CD4-positive, alpha-beta T cell treated with Interleukin-6 at 100 ng/mL for 8 hours (primary cell): ENCODE measurements at places on chromosomes 7 and 10.

DNA sequence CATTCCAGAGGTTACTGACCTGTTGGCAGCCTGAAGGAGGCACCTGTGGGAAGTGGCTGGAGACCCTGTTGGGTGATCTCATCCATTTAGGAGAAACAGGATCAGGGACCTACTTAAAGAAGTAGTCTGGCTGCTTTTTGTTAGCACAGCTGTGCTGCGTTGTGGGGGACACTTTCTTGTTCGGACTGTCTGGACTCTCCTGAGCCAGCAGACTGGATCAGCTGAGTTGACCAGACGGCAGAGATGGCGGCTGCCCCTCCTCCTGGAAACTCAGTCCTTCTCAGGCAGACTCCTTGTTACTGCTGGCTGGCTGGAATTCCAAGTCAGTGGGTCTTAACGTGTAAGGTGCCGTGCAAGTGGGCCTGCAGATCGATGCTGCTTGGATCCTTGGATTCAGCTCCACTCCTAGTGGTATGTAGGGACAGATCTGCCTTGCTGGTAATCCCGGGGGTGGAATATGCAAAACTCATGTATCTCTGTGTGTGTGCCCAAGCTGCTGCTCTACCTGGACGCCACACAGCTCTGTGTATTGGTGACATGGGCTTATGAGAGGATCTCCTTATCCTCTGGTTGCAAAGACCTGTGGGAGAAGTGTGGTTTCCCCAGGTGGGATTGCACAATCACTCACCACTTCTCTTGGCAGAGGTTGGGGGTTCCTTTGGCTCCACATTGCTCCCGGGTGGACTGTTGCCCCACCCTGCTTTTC lies 87.3 kb downstream of the CCSER2 start:
- DNase-seq = no peak

DNA sequence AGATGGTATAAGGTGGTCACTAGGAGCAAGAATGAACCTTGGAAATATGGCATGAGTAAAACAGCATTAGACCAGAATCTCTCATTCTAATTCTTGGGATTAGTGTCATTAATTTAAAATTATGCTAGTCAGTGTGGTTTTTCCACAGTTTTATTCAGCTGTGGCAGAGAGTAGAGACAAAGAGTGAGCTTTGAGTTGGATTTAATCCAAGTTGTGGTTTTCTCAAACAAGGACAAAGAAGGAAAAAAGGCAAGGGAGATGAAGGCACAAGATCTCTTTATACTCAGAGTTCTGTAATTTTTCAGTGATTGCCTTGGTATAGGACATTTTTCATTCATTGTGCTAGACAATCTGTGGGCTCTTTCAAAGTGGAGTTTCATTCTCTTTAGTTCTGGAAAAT lies 28.2 kb upstream of the AKAP9 start:
- DNase-seq = no peak

DNA sequence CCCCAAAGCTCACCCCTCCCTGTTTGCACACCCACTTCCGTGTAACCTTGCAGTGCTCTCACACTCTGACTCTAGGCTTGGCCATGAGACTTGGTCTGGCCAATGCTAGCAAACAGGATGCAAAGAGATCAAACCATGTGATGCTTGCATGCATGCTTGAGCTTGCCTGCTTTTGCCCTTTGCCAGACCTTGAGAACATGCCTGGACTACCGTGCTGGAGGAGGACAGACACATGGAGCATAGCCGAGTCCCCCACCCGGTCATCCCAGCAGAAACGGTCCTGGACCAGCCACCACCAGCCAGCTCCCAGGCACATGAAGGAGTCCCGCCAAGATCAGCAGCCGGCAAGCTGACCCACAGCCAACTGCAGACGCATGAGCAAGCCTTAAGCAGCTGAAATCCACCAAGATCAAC lies 23.4 kb downstream of the PYROXD2 start:
- DNase-seq = no peak

DNA sequence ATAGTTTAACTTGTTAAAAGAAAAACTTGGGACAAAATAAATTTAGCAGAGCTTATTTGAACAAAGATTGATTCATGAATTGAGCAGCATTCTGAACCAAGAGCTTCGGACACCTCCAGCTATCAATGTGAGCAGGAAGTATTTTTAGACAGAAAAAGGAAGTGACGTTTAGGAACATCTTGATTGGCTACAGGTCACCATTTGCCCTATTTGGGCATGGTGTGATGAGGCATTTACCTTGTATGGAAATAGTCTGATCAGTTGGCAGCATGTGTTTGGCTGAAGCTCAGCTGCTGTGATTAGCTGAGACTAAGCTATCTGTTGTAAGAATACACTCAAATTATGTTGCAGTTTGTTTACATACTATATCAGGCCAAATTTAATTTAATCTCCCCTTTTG lies 185.1 kb downstream of the ATRNL1 start:
- DNase-seq = no peak

DNA sequence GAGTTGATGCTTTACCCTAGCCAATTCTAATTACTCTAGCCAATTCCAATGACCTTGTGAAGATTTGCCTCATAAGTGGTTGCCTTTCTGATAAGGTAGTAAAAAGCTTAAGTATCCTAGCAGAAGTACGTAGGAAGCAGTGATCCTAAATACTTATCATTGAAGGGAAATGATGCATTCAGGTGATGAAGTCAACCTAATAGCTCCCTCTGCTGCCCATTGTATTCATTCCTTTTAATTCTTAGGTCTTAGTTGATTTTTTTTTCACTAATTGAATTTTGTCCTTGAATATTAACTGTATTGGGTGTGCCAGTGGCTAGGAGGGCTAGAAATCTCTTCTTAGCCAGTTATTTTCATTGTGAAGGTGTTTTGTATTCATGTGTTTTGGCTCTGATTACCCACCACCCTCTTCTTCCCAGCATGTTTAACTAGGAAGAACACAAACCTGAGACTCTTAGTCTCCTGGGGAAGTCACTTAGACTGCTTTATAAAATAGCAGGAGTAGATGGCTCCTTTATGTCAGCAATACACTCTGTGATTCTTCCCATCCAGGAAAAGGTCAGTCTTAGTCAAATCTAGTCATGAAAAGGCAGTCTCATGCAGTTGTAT lies 46.3 kb downstream of the PLEKHA8 start:
- no peak for DNase-seq

- no peak for DNase-seq
Measured at GRCh38 chr10:27833792-27834191, 88.2 kb upstream of the MKX start.

DNA sequence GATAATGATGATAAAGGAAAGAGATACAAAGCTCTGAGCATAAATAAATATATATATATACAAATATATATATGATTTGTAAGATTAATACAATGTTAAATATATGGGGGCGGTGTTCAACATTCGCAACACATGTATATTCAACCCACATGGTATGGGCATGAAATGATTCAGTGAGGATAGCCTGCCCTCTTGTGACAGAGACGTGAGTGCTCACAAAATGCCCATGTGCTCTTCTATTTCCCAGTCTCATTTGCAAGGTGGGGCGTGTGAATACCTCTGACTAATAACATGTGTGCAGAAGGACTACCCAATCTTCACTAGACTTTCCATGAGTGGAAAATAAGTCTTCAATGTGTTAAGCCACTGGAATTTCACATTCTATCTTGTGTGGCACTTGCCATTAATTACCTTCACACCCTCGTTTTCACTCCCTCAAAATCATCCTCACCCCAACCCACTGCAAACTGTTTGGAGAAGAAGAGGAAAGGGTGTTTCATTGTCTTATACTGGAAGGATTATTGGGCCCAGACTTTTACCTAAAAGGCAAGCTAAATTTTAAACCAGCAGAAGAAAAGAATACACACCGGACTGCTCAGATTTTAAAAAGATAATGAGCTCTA lies 26.9 kb downstream of the ASAH2 start:
- DNase-seq = peak; percentile 2

- DNase-seq = no peak
Measured at GRCh38 chr7:516606-517456, 2.8 kb downstream of the PDGFA start.

GRCh38 chr7:70042533-70042932 lies 444.3 kb downstream of the AUTS2 start:
- no peak for DNase-seq

DNA sequence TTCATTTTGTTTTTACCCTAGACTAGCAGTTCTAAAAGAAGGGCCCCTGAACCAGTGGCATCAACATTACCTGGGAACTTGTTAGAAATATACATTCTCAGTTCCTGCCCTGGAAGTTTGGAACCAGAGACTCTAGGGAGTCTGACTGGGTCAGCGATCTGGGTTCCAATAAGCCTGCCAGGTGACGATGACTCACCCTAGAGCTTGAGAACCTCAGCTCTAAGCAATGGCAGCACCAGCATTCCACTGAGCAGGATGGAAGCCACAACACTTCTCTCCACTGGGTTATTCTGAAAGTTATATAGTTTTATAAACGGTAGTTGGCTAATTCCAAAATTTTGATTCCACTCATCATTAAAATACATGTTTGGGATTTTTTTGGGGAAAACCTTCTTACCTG lies 97.0 kb upstream of the AMPH start:
- DNase-seq = no peak

DNA sequence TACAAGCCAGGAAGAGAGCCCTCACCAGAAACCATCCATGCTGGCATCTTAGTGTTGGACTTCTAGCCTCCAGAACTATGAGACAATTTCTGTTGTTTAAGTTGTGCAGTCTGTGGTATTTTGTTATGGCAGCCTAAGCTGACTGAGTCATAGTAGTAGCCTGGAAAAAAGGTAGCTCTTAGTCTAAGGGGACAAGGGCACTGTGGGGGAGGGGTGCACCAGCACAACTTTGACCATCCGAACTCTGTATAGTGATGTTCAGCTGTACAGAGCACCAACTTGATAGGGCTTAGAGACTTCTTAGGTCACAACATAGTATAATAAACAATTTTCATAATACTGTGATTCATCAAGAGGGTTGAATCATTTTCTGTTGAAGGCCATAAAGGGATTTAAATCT lies 14.3 kb downstream of the EIF4EBP2 start:
- no peak for DNase-seq

- no peak for DNase-seq
Measured at GRCh38 chr7:77459311-77459726, 43.2 kb upstream of the GSAP start.

GRCh38 chr7:108402865-108403264 lies 53.4 kb downstream of the NRCAM start:
- DNase-seq = no peak

- no peak for DNase-seq
Measured at GRCh38 chr10:34526758-34527730, 288.1 kb downstream of the PARD3 start.

DNA sequence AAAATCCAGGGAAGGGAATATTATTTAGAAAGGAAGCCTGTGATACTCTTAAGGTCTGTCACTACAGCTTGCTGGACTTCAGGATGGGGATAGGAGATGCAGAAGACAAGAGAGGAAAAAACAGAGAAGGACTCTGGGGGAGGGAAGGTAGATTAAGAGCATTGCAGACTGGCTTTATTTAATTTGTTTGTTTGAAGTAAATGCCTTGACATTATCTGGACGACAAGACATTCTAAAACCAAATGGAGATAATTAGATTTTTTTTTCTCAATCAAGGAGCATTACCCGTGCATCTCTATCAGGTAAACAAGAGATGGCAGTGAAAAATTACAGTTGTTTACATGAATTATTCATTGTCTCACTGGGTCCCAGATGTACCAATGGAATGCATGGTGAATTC lies 24.3 kb downstream of the ACTA2 start:
- no peak for DNase-seq

GRCh38 chr7:36966039-36966438 lies 241.7 kb upstream of the AOAH start:
- no peak for DNase-seq

GRCh38 chr7:156897673-156898072 lies 4.7 kb upstream of the LMBR1 start:
- DNase-seq = no peak

DNA sequence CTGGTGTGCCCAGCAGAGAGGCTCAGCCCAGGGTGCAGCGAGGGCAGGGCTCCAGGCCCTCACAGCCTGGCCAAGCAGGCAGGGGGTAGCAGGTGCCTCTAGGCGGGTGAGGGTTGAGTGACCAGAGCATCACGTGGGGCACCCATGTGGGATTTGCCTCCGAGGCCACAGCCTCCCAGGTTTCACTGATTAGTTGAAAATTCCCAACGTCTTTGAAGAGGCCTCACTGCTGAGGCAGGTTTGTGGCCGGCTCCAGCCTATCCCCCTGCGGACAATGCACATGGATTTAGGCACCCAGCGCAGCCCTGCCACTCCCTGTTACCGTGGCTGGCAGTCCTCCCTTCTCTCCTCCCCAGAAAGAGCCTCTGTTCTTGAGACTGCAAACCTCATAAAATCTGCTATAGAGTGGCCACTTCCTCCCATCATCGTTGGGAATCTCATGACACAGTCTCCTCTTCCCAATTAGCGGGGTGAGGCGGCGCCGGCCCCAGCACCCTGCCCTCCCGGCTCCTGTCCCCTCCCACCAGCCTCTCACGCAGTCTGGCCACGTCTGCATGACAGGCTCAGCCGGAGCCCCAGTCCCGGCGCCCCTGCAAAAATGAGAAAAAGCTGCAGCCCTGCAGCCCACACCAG lies 10.8 kb downstream of the MYL10 start:
- no peak for DNase-seq

GRCh38 chr10:52652431-52653262 lies 119.9 kb downstream of the MBL2 start:
- no peak for DNase-seq

- no peak for DNase-seq
Measured at GRCh38 chr7:158266817-158267741, 320.5 kb downstream of the PTPRN2 start.

DNA sequence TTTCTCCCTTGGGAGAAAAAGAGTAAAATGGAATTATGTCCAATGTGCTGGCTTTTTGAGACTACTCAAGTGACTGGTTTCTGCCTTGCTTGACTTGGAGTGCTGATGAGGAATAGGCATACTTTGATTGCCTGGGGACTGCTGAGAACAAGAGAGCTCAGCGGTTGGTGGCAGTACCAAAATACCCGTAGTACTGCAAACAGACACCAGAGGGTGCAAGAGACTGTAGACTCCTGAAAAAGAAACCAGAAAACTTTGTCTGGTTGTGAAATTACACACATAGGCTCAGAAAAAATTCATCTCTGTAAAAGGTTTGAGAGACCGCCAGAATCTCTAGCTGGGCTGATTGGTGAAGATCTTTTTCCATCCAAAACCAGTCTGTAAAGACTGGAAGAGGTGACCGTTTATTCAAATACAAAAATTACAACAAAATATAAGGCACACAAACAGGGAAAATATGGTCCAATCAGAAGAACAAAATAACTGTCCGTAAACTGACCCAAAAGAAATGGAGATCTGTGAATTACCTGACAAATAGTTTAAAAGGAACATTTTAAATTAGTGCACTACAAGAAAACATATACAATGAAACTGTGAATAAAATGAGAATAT lies 18.5 kb downstream of the BICC1 start:
- peak; percentile 17 for DNase-seq

DNA sequence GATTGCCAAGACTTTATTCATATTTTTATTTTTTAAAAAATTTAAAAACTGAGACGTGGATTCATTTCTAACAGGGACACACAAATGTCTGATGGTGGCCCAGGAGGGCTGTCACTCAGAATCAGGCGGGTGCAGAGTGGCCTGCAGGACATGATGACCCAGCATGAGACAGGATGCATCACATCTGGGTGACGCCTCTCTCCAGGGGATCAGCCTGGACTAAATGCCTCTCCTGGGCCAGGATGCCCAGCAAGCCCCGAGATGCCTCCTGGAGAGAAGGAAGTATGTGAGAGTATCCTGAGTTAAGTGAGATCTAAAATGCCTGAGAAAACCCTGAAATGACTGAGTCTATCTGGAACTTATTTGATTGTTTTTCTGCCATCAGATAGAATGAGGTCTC lies 16.9 kb upstream of the MTURN start:
- DNase-seq = no peak

GRCh38 chr7:43311694-43312093 lies 199.2 kb downstream of the HECW1 start:
- DNase-seq = no peak
